ENCODE measurements at places on chromosomes 5 and 9.

DNA sequence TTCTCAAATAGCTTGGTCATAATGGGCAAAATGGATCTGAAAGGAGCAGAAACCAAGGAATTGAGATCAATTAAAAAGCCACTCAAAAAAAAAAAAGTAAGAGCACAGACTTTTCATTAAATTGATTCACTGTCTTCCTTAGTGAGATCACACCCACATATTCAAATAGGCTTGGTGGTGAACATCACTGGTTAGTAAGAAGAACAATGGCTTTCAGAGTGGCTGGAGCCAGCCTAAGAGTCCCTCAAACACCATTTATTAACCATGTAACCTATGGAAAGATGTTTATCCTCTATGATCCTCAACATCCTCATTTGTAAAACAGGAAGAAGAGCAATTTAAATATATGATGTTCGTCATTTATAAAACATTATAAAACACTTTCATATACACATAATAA, 12.4 kb downstream of the CCDC112 start:
- DNase-seq = no peak

- no peak for DNase-seq
Observed at GRCh38 chr9:110801426-110801825, 132.8 kb downstream of the MUSK start.

DNA sequence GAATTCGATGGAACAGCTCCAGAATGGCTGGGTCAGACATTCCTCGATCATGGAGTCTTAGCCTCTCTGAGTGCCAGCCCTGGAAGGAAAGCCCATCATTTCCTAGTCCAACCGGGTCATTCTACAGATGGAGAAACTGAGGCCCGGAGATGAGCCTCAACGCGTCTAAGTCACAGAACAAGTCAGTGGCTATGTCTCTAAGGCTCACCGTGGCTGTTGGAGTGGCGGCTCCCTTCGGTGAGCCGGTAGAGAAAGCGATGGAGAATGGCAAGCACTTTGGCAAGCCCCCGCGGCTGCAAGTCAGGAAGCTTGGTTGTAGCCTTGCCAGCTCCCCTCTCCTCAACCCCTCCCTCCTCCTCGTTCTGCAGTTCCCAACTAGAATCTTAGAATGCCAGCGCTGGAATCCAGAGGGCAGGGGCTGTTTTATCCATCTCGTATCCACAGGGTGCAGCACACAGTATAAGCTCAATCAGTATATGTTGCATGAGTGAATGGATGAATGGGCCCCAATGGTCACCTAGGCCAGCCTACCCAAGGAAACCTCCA, 438 bp upstream of the ARSI start:
- no peak for DNase-seq

DNA sequence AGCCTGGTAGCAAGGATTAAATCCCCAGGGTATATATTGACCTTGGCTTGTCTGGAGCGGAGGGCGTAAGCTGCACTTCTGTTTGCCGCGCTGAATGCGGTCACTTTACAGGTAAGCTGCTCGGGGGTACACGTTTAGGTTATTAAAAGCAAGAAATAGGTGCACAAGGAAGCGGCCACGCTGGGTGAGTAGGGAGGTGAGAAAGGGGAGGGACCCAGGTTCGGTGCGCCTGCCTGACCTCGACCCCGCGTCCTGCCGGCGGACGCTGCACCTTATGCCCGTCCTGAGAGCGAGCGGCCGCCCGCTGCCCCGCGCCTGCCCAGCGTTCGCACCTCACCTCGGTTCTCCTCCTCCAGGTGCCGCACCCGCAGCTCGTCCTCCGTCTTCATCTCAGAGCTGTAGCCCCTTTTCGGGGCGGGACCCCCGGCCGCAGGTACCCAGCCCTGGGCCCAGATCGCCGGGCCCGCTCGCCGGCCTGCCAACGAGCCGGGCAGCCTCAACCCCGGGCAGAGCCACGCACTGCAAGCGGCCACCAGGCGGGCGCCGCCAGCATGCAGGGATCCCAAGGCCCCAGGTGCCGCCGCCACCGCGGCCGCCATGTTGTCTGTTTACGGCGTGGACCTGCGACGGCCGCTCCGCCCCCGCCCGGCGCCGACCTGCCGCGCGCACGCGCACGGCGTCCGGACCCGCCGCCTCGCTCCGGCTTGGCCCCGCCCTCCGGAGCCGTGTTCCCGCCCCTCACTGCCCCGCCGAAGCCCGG, at the start of gene AUH:
AUH (minus strand) TSS at position 628 of the 760 bp plus-strand sequence; CDS start at position 599, 29 bp downstream.
- DNase-seq = peak; percentile 84

- no peak for DNase-seq
Observed at GRCh38 chr9:134917431-134918373, at the start of gene FCN1. Gene FCN1 (minus strand): TSS chr9:134917912. CDS start chr9:134917871, 41 bp downstream.

- no peak for DNase-seq
Observed at GRCh38 chr5:170408226-170408625, 19.1 kb upstream of the KCNMB1 start.
